Myocyte (in vitro differentiated cells): ENCODE measurements at places on chromosomes 12 and 14.

DNA sequence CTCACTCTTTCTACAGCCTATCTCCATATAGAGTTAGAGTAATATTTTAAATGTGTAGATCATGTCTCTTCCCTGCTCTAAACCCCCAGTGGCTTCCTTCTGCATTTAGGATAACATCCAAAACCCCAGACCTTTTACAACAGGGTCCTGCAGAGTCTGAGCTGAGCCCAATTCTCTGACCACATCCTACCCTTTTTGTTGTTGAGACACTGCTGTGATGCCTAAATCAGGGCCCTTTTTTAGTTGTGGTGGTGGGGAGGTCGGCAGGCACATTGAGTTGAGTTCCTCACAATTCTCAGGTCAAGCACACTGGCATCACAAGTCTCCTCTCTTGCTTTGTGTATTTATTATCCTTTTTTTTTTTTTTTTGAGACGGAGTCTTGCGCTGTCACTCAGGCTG, 1.8 kb upstream of the DDX47 start:
- no peak for DNase-seq

DNA sequence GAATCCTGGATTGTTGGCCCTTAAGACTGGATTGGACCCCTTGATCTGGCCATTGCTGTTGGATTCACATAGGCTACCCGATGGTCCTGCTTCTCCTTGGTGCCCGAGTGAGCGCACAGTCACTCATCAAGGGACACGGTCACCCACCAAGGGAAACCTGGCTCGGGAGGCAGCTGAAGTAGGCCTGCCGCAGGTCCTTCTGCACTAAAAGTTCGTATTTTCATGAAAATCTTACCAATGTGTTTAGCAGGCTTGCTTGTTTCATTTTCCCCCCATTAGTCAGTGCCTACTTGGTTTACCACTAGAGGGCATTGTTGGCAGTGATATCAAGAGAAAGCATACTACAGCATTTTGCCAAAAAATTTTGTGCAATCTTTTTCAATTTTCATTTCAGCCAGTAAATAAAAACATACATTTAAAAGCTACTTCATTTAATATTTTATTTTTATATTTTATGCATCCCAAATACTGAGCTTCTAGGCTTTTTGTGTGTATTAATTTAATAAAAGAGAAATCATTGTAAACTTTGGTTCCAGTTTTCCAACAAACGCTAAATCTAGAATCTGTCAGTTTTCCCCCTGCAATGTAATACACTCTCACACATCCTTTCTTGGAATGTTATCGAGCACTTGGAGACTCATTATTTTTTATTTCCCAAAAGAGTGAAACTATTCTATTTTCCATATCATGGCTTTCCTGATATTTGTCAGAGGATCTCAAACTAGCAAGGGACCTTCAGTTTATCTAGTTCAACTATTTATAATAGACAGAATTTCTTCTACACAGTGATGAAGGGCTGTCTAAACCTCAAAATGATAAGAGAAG, 116.7 kb downstream of the LMNTD1 start:
- DNase-seq, result peak; percentile 78

DNA sequence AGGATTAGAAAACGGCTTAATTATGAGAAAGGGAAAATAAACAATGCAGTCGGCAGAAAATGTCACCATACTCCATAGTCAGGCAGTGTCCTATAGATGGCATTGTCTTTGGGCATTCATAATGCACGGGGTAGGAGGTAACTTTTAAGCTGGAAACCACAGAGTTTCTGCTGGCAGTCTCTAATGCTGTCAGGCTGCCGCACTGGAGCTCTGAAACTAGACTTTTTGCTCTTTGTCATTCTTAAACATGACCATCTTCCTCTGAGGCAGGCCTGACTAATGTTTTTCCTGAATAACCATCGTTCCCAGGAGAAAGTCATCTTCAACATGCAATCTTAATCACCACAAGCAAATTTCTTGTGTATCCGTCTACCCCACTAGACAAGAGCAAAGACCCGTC, 108.8 kb downstream of the ETNK1 start:
- peak; percentile 21 for DNase-seq

- DNase-seq, result no peak
Measured at GRCh38 chr14:106417224-106418049, 891.1 kb downstream of the TMEM121 start.

- DNase-seq, result no peak
Measured at GRCh38 chr14:85075694-85076476, 454.1 kb upstream of the FLRT2 start.

DNA sequence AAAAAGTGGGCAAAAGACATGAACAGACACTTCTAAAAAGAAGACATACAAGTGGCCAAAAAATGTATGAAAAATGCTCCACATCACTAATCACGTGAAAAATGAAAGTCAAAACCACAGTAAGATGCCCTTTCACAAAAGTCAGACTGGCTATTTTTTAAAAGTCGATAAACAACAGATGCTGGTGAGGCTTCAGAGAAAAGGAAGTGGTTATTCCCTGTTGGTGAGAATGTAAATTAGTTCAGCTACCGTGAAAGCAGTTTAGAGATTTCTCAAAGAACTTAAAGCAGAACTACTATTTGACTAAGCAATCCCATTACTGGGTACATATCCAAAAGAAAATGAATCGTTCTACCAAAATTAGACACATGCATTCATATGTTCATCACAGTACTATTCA, 237.0 kb downstream of the KIF21A start:
- no peak for DNase-seq

- no peak for DNase-seq
Measured at GRCh38 chr12:106171117-106171750, 32.5 kb upstream of the NUAK1 start.

DNA sequence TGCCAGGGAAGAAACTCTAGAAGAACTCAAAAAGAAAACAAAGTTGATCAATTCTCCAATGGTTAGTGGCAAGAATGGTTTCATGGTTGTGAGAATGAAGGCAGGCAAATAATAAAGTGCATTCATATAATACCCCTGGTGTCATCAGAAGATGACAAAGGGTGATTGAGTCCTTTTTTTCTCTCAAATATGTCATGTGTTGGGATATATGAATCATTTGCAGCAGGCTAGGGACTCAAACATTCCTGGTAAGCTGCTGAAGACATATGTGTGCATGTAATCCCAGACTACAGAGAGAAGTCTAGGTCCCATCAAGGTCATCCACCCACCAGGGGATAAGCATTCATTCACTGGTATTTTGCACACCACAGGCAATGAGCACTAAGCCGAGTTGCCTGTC, 82.4 kb upstream of the MYF6 start:
- no peak for DNase-seq

DNA sequence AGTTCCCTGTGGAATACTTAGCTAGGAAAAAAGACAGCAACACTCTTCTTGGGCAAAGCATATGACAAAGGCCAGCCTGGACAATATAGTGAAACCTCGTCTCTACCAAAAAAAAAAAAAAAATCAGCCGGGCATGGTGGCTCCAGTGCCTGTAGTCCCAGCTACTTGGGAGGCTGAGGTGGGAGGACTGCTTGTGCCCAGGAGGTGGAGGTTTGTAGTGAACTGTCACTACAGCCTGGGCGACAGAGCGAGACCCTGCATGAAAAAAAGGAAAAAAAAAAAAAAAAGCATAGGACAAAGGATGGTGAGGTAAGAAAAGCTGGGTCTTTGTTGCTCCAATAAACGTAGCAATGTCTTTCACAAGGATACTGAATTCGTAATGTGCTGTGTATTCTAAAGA, 1.1 kb downstream of the TXNDC16 start:
- no peak for DNase-seq

DNA sequence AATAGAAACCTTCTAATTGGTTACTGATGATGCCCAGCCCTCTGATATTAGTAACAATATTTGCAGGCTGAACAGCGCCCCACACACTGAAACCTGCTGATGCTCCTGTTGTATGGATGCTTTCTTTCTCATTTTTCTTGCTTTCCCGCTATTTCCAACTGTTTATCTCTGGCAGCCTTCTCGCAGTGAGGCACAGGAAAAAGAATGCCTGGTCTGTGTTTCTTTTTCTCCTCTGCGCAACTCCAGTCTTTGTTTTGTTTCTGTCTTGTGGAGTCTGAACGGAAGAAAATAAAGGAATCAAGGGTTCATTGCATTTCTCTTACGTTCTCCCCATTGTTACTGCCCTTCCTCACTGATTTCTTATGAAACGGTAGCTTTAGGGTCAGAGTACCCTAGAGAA, 451.2 kb downstream of the EGLN3 start:
- no peak for DNase-seq

- DNase-seq, result no peak
Measured at GRCh38 chr14:70032447-70032846, 153.2 kb downstream of the SMOC1 start.

- DNase-seq, result no peak
Measured at GRCh38 chr12:111431772-111432171, 26.0 kb downstream of the SH2B3 start.

GRCh38 chr12:15393037-15393436, 70.7 kb downstream of the PTPRO start:
- no peak for DNase-seq

DNA sequence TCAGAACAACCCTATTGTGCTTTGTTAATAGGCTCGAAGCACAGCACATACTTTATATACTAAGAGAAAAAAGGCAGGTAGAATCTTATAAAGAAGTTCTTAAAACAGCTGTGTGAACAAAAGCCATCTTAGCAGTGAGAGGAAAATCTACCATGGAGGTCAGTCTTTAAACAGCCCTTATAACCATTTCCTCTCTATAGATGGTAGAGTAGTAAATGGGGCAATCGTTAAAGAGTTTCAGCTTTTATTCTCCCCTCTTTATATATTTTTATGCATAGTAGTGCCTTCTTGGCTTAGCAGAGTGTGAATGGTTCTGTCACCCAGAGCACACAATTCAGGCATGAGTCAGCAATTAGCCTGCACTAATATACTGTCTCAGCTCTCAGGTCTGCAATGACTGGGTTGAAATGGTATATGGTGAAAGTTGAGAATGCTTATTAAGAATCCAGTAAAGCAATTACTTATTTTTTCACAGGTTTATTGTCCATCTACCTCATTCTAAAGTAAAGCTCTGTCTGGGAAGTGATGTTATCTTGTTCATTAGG, 305.0 kb downstream of the NELL2 start:
- DNase-seq, result no peak

DNA sequence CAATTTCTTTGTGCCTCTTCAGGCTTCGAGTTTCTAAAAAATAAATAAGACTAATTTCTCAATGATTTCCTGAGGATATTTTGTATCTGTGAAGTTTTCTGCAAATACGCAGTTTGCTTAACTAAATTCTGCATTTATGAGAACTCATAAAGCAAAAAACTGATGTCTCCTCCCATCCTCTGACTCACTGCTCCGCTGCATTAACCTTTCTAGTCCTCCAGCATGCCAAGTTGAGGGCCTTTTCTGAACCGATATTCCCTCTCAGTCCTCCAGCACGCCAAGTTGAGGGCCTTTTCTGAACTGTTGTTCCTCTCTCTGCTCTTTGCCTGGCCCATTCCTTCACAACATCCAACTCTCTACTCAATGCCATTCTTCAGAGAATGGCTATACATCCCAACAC, 3.2 kb downstream of the IPO8 start:
- DNase-seq, result no peak

- DNase-seq, result no peak
Measured at GRCh38 chr12:58415716-58416115, 474.3 kb downstream of the ATP23 start.

- no peak for DNase-seq
Measured at GRCh38 chr14:51008446-51008845, 64.2 kb upstream of the PYGL start.

- DNase-seq, result no peak
Measured at GRCh38 chr12:115481141-115481540, 796.4 kb downstream of the MED13L start.

DNA sequence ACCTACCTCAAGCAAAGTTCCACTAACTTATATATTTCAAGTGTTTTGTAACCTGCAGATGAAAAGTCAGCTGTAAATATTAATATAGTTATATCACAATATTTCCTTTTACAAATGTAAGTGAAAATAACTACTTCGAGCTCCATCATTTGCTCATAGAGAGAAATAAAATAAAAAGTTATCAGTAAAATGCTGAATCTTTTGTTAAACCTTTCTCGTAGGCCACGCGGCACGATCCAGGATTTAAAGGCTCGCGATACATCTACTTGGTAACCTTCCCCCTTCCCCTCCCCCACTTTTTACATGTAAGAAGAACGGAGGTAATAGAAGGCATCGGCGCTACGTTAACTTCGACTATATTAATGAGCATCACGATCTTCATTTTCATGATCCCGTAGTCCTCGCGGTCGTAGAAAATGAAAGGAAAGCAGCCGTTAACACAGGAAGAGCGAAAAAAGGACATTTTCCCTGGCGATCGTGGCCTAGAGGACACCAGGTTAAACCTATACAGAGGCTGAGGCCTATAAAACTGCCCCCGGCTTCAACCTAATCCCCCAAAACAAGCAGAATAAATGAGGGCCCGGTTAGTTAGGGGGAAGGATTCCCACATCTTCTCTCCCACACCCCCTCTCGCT, 508 bp downstream of the HNRNPC start:
- DNase-seq, result peak; percentile 61

DNA sequence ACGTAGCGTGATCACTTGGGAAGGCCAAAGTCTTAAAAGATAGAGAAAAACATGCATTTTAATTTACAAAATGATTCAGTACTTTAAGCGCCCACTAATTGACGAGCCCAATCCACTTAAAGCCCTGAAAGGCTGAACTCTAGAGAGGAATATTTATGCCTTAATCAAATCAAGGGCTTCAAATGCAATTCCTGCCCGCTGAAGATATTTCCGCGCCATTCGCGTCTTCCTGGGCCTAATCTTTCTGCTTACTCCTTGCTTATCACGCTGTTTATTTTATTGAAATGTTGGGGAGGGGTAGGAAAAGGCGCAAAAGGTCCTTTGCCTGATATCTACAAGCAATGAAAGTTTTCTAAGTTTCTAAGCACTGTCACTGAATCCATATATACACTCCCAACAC, 4.0 kb downstream of the TBX3 start:
- DNase-seq, result no peak

DNA sequence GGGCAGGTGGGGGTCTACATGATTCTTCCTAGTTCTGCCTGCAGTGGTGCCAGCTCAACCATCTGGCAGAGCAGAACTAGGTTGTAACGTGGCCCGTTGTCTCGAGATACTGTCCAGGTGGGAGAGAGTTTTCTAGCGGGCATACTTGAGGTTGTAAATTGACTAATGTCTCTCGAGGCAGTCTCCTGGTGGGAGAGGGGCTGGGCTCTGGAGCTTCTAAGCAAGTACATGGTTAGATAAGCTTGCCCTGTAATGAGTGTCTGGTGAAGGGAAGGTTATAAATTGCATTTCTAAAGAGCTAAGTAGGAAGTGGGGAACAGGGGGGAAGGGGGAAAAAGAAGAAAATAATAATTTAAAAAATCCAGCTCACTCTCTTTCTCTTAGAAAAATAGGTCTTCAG, 18.1 kb downstream of the BDKRB1 start:
- DNase-seq, result no peak

DNA sequence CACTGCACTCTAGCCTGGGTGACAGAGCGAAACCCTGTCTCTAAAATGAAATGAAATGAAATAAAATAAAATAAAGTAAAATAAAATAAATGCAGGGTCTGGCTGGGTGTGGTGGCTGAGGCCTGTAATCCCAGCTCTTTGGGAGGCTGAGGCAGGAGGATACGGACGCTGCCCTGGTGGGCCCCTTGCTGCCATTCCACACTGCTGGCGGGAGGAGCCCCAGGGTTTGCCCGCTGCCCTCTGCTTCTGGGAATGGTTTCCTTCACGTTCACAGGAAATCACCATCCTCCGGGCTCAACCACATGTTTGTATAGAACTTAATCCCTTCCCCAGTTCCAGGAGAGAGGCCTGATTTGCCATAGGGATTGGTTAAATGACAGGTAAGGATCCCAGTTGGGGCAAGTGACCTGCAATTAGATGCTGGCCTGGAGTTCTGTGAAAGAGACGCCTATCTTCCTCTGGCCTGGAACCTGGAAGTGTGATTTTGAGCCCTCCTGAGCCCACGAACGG, 29.3 kb downstream of the CALM1 start:
- no peak for DNase-seq
